ENCODE measurements at places on chromosomes 5 and 9.

GRCh38 chr5:133818869-133819600, 149.4 kb downstream of the C5orf15 start:
- DNase-seq = no peak

- no peak for DNase-seq
Measured at GRCh38 chr5:139863855-139864558, 68.4 kb downstream of the PSD2 start.

DNA sequence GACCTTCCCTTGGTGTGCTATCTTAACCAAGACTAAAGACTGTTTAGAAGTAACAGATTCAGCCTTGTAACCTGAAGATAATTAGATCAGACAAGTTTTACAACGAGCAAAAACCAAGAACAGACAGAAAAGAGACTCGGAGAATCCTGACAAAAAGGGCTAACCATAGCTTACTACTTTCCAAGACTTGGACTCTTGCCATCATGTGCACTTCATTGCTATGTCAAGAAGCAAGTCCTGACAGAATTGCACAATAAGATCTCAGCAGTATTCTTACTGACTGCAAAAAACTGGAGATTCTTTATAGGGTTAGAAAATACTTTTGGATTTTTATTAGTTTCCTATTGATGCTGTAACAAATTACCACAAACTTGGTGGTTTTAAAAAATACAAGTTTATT, 1539.0 kb upstream of the NUDT12 start:
- no peak for DNase-seq

DNA sequence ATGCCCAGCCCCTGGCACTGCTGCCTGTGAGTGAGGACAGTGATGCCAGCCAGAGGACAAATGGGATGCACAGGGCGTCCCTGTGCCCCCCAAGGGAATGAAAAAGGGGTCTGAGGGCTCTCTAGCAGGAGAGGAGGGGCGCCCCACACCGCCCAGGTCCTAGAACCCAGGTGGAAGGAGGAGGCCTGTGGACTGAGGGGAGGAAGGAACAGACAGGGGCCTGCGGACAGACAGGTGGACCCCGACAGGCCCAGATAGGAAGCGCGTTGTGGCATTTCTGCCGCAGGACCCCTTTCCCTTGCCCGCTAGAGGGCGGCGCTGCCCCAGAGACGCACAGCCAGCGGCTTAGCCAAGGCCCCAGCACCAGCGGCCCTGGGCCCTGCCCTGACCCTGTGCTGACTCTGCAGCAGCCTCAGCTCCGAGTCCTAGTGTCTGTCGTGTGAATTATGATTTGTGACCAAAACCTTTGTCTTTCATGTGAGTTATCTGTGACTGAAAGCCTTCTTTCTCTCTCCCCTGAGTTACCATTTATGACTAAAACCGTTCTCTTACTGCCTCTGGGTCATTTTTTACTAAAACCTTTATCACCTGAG, 30.7 kb downstream of the TRIP13 start:
- no peak for DNase-seq

GRCh38 chr9:134377976-134378375, 51.7 kb downstream of the RXRA start:
- no peak for DNase-seq

GRCh38 chr5:64164166-64164565, 1.5 kb upstream of the RNF180 start:
- no peak for DNase-seq

DNA sequence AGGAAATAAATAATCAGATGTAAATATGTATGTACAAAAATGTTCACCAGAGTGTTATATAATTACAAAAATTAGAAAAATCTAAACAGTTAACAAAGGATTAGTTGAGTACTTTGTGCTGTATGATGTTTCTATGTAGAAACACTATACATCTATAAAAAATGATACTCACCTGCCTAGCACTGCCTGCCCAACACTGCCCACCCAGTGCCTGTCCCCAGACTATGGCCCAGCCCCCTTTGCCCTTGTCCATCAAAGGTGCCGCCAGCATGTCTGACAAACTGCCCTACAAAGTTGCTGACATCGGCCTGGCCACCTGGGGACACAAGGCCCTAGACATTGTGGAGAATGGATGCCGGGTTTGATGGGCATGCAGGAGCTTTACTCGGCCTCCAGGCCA, 6.1 kb upstream of the MEGF9 start:
- DNase-seq = no peak

GRCh38 chr5:147921136-147921535, 14.8 kb upstream of the C5orf46 start:
- DNase-seq = no peak

- no peak for DNase-seq
Measured at GRCh38 chr5:534743-535671, 10.8 kb upstream of the SLC9A3 start.

DNA sequence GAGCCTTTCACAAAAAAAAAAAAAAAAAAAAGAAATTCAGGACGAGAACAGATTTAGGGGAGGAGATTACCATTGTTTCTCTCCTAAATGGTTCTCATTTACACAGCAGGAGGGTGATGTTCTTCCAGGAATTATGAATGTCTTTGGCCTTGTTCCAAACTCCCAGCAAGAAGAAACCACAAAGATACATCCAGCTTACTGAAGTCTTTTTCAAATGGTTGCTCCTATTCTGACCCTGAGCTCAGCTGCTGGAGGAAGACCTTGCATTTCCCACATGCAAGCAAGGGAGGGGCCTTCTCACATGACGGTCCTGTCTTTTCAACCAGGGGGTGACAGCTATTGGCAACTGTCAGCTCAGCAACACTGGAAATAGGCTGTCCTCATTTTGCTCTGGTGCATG, 203.0 kb upstream of the VLDLR start:
- DNase-seq = no peak

- DNase-seq = no peak
Measured at GRCh38 chr5:65882278-65882677, 44.1 kb upstream of the ERBIN start.

- no peak for DNase-seq
Measured at GRCh38 chr5:61949679-61950435, 356.1 kb upstream of the KIF2A start.

- no peak for DNase-seq
Measured at GRCh38 chr5:124087752-124088151, 575.8 kb downstream of the CSNK1G3 start.

- DNase-seq = no peak
Measured at GRCh38 chr9:124309667-124310084, 51.9 kb downstream of the NEK6 start.

GRCh38 chr5:68732251-68732650, 361.6 kb upstream of the SLC30A5 start:
- DNase-seq = no peak

DNA sequence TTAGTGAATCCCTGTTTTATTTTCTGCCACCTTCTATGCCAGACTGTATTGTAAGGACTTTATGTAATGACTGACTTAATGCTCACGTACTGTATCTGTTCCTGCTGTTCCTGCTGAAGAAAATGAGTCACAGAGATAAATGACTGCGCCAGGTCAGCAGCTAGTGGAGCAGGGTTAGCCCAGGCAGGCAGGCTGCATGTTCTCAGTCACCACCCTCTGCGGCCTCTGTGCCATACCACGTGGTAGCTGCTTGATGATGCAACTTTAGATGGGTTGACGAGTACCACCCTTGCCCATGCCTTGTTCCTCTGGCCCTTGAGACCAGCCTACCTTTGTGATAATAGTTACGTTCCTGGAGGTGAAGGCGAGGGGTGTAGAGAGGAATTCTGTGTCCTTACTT, 161.9 kb downstream of the TRIO start:
- no peak for DNase-seq

DNA sequence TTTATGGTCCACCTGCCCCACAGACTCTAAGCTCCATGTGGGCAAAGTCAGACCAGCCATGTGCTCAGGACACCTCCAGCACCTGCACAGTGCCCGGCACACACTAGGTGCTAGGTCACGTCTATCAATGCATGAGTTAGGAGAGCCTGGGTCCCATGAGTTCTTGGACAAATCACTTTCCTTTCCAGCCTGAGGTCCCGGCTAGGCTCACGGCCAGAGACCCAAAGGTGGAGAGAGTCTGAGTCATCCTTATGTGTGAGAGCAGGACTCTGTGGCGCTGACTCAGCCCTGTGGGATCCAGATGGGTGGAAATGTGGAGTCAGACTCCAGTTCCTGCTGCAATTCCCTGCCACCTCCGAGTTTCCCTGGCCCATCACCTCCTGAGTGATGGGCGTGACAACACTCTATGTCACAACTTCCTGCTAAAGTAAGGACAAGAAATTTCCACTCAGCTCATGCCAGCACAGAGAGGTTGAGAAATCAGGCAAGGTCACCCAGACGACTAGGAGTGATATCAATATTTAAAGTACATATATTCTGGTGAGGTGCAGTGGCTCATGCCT, 2.5 kb upstream of the ST6GALNAC4 start:
- no peak for DNase-seq

DNA sequence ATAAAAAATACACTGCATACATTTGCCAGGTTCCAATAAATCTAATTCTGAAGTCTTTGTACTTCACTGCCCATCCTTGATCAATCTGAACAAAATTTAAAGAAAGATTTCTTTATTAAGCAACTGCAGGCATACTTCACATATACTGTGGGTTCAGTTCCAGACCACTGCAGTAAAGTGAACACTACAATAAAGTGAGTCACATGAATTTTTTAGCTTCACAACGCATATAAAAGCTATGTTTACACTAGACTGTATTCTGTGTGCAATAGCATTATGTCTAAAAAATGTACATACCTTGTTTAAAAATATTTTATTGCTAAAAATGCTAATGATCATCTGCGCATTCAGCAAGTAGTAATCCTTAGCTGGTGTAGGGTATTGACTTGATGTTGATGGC, 52.1 kb downstream of the SSBP2 start:
- no peak for DNase-seq

GRCh38 chr9:81848472-81848871, 79.8 kb upstream of the SPATA31D4 start:
- no peak for DNase-seq

- DNase-seq = no peak
Measured at GRCh38 chr9:16449076-16449730, 421.3 kb downstream of the BNC2 start.

DNA sequence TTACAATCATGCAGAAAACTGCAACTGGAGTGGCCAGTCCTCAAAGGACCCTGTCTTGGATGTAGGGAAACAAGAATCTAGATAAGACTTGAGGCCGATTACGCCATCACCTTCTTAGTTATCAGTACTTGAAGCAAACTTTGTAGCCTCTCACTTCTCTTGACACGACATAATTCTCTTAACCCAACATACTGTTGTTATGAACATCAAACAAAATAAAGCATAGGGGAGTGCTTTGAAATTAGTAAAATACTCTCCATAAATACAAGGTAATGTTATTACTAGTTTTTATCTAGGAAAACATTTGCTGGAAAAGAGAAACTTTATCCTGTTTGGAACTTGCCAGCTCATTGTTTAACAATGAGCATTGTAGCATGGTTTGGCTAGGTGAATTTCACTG, 574.9 kb upstream of the DMAC1 start:
- no peak for DNase-seq

DNA sequence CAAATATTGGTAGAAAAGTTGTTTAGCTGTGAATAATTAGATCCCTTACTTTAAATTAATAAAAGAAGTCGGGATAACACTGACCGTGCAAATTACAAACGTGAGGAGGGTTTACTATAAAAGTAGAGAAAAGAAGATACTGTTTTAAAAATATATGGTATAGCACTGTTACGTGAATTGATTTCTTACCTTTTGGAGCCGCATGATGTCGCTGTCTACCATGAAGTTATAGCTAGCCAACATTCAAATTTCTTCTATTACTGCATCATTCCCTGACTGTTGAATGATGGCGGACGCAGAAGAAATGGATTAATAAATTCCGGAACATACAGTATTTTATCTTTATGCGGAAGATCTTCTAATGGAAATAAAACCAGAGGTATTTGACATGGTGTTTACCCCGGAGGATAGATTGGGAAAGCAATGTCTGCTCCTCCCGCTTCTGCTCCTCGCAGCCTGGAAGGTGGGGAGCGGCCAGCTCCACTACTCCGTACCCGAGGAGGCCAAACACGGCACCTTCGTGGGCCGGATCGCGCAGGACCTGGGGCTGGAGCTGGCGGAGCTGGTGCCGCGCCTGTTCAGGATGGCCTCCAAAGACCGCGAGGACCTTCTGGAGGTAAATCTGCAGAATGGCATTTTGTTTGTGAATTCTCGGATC, at the start of gene PCDHA6:
Gene PCDHA6, plus strand, starts transcription at position 257 of the 658 bp plus-strand sequence. Its CDS starts 132 bp downstream, at position 389.
- DNase-seq = no peak

GRCh38 chr9:16333691-16334090, 536.8 kb downstream of the BNC2 start:
- DNase-seq = no peak

GRCh38 chr9:93930070-93930469, 25.1 kb downstream of the BARX1 start:
- DNase-seq = no peak

DNA sequence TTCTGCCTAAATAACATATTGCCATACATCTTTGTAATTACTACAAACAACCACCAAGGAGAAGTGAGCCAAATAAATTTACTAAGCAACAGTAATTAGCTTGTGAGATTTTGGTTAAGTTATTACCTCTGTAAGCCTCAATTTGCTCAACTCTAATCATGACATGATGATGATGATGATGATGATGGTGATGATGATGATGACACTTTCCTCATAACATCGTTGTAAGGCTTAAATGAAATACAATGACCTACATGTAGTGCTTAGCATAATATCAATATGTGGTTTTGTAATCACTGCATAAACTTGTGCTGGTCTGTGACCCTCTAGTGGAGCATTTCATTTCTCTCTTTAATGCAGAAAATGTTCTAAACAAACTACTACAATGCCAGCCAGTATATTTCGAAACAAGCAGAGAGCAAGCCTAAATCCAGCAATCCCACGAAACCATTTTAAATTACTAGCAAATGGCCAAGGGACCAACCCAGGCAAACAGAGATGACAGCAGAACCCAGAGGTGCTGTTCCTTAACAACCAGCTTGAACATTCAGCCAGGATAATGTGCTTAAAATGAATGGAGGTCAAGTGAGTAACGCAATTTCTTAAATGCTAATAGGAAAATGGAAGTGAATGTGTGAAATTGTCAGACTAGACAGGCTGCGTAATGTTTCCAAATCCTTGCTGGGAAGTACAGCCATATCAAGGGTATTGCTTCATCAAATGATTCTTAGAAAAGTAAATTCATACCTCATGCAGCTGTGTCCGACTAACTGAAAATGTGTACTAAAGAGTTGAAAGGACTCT, 281.9 kb upstream of the PUM3 start:
- no peak for DNase-seq

DNA sequence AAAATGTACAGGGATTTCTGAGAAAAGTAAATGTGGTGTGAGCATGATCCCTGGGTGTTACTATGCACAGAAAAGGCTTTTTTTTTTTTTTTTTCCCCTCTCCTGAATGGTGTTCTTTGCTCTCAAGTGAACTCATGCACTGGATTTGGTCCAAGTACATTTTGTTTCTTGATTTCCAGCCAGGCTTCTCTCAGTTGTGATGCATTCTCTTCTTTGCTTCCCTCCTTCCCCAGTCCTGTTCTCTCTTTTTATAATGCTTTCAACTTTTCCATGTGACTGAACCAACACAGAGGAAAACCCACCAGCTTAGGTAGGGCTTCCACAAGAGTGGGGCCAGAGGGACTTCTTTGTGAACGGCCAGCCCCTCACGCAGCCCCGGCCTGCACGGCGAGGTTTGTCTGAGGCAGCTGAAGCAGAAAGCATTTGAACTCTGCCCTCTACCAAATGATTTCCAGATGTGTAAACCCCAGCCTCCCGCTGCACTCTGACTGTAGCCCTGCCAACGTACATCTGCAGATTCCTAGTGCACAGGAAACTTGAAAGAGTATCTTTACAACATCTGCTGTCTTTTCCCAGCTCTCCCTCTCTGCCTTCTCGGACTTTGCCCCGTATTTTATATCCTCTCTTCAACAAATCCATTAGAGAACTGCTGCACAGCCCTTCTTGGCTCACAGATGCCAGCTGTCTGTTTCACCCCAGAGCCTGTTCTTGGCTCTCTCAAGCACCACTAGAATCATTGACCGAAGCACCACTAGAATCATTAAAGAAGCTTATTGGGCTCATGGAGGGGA, 71.8 kb upstream of the CD180 start:
- no peak for DNase-seq

Measured in GM12864 (cell line).